Erythroblast (primary cell): ENCODE measurements at places on chromosomes 2 and 18.

- peak; percentile 43 for DNase-seq
Measured at GRCh38 chr2:55063713-55064323, 13.6 kb upstream of the RTN4 start.

- DNase-seq: no peak
Measured at GRCh38 chr18:78735131-78736014, 244.2 kb upstream of the SALL3 start.

GRCh38 chr18:513826-514530 lies 13.5 kb upstream of the COLEC12 start:
- no peak for DNase-seq

- DNase-seq: no peak
Measured at GRCh38 chr2:65722028-65722778, 289.8 kb upstream of the SPRED2 start.

DNA sequence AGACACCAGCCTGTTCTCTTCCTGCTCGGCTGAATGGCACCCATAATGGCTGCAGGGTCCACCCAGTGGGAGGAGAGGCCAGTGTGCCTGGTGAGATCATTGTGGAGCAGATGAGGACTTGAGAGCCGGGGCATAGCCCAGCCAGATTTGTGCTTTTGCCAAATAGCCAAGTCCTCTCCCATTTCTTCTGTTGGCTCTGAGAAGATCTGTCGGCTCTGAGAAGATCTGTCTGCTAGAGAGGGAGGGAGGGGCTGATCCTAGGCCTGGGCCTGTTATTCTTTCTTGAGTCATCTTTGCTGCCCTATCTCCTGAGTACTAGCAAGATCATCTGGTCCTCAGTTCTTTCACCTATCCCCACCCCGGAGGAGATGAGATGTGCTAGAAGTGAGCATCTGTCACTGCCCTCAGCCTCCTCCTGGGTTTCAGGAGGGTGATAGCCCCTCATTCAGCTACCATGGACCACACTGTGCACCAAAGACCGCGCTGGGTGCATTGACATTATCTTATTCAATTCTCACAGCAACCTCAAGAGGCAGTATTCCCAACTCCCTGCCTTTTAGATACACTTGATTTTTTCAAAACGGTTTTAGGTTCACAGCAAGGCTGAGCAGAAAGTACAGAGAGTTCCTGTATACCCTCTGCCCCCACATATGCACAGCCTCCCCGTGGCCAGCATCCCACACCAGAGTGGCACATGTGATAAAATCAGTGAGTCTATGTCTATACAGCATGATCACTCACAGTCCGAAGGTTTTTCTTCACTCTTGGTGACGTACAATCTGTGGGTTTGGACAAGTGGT lies 98.6 kb downstream of the CAPN13 start:
- peak; percentile 41 for DNase-seq

DNA sequence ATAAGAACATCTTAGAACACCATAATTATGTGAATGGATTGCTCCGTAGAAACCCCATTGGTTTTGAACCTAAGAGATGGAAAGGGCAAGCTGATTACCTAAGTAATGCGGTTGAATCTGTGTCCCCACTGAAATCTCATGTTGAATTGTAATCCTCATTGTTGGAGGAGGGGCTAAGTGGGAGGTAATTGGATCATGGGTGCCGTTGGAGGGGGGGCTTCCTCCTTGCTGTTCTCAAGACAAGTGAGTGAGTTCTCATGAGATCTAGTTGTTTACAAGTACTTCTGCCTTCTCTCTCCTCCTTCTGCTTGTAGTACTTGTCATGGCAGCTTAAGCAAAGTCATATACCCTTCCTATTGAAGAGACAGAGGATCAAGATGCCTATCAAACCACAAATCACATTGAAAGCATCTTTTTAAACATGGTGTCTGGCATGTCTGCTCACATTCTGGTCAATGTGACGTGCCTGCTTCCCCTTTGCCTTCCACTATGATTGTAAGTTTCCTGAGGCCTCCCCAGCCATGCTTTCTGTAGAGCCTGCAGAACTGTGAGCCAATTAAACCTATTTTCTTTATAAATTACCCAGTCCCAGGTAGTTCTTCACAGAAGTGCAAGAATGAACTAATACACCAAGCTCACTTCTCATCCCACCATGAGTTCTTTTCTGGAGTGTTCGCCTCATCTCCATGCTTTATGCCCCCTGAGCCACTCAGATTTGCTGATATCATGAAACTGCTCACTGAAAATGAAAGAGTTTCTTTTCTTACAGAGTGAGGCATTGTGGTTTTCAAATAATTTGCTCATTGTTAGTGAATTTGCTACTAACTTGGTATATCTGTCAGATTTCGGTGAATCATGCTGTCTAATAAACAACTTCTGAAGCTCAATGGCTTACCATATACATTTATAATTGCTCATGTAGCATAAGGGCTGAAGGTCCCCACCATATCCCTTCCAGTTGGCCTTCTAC lies 23.6 kb downstream of the KCNE4 start:
- no peak for DNase-seq

- DNase-seq: peak; percentile 64
Measured at GRCh38 chr2:108621087-108621559, 86.9 kb downstream of the LIMS1 start.

DNA sequence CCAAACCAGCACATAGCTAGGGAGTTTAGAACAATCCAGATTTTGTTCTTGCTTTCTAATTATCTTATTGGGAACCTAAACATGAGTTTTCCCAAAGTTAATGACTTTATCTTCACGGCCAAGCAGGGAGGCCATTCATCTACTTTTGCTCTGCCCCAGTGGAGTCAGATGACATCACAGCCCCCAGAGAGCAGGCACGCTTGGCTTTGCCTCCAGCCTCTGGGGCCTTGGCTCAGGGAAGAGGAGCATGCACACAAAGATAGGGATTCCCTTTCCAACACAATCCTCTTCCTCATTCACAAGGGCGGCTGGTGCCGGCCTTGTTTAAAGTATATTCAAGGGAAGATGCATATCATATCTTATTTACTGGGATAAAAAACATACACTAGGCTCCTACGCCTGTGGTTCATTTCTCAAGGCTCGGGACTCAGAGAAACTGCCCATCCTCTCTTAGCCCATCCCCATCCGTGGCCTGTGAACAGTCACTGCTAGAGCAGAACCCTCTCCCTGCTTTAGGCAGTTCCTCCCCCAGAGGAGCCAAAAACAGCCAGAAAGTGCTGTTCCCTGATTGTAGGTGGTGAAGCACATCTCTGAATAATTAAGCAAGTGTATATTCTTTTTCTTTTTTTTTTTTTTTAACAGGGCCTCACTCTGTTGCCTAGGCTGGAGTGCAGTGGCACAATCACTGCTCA lies 21.2 kb downstream of the TGFA start:
- DNase-seq: no peak

- DNase-seq: peak; percentile 21
Measured at GRCh38 chr2:104976603-104977120, 61.2 kb upstream of the MRPS9 start.

DNA sequence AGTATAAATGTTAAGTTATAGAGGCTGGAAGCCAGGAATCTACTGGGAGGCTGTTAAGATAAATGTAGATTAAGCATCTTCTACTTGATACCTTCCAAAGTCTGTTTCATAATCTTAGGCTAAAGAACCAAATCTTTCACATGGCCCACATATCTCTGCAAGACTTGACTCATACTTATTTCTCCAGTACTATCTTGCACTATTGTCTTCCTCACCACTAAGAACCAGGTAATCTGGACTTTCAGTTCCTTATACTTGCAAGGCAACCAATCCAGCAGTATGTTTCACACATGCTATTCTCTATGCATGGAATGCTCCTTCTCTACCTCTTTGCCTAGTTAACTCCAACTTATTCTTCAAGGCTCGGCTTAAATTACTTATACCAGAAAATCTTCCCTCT lies 62.2 kb downstream of the RBMS1 start:
- DNase-seq: no peak

DNA sequence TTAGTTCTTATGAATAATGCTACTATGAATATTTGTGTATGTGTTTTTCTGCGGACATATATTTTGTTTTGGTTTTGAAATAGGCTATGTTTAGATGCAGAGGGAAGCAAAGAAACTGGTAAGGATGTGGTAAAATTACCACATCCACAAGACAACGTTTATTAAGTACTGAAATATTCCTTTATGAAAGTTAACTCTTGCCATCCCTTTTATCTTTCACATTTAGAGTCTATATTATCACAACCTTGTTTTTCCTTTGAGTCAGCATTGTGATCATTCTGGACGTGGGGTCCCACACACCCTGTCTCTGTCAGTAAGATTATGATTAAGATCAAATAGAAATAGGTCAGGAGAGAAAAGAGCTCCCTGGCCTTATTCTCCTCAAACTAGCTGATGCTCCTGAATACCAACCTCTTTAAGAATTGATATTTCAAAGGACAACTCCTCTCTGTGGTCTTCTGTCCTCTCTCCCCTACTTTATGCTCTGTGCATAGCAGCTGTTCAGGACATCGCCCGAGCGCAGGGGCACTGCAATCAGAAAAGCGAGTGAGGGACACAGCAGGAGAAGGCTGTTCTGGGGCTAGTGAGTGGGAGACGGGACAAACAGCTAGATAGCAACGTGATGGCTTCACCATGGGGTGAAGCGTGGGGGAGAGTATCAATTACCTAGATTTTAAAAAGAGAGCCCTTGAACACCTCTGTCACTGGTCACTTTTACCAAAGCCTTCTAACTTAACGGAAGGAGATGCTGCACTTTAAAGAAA lies 12.2 kb downstream of the METAP1D start:
- DNase-seq: no peak

GRCh38 chr2:41329040-41329439 lies 718.8 kb upstream of the PKDCC start:
- no peak for DNase-seq

DNA sequence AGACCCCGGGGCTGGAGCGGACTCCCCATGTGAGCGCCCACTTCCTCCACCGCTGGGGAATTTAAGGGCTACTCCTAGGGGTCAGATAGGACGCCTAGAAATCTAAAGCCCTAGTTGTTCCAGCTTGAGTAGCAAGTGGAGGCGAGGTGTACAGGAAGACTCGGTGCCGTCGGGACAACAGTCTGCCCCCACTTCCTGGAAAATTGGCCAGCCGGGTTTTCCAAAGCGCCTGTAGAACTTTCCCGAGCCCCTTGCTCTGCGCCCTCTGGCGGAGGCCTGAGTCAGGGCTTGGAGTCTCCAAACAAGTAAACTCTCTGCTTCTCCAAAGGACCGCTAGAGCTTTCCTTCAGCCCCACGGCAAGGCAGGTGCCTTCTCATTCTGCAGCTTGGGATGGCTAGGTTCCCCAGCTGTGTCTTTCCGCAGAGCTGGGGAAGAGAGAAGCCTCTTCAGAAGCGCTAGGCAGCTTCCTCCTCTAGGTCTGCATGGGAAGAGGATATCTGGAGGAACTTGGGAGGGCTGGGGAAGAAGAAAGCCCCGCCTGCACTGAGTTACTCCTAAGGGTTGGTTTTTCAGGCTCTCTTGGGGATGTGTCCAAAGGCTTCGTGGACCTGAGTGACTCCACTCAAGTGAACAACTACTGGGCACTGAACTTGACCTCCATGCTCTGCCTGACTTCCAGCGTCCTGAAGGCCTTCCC lies 681 bp downstream of the SPR start:
- DNase-seq: peak; percentile 50

GRCh38 chr2:113155331-113155730 lies 18.4 kb upstream of the PSD4 start:
- DNase-seq: no peak

- no peak for DNase-seq
Measured at GRCh38 chr2:165083326-165083725, 120.5 kb downstream of the SCN3A start.

DNA sequence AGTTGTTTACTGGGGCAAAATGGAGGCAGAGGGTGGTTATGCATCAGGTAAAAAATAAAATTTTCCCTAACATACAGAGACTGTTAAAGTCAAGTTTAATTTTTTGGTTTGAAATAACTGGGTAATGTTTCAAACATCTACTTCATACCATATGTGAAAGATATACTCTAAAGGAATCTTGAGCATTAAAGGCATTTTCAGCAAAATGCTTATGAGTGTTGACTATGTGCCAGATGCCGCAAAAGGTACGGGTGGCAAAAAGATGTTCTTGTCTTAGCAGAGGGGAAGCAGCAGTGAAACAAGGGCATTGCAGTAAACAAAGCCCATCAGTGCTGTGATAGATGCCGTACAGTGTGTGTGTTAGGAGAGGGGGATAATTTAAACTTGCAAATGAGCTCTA lies 263.1 kb upstream of the ID2 start:
- no peak for DNase-seq

DNA sequence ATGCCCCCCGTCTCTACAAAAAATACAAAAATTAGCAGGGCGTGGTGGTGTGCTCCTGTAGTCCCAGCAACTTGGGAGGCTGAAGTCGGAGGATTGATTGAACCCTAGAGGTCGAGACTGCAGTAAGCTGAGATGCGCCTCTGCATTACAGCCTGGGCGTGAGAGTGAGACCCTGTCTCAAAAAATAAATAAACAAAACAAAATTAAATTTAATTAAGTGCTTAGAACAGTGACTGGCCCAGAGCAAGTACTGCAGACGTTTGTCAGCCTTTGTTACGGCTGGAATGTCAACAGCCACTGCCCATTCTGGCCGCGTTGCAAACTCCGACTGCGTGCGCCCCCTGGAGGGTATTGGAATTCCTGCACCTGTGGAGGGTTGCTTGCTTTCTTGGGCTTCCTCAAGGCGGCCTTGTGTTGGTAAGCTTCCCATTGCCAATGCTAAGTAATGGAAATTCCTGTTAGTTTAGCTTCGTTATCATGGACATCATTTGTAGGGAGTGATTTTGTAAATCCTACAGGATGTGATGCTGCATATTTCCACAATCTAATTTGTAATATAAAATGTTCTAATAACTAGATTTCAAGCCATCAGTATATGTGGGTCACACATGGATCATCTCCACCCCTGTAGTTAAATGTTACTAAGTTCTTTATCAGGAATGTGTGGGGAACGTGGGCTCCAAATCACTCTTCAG lies 15.9 kb upstream of the ATP6V1B1 start:
- DNase-seq: peak; percentile 81

- DNase-seq: no peak
Measured at GRCh38 chr2:136497709-136498108, 267.6 kb upstream of the THSD7B start.

DNA sequence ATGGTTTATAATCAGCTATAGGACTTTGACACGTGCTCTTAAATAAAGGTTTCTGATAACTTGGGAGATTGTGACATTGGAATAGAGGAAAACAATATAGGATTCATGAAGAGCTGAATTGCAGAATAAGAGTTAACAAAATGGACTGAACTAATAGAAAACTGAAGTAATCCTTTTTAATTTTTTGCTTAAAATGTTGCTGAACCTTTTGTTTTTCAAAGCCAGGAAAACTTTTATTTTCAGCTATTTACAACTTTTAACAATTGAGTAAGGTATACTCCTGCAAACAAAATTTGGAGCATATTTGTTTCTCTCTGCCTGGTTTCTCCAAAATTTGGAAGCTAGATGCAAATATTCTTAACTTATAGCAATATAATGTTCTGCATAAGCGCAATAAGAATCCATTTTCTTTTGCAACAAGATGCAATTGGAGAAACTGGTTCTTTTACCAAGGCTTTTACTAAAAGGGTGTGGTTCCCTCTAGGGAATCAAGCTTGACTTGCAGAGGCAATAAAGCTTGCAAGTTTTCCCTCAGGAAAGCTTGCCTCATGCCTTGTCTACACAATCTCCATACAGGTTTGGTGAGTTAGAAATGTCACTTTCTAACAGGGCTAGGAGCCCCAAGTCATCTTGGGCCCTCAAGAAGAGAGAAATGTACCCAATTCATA lies 10.3 kb upstream of the PDK1 start:
- no peak for DNase-seq

- no peak for DNase-seq
Measured at GRCh38 chr2:136107051-136108033, 10.6 kb downstream of the CXCR4 start.

GRCh38 chr2:222939979-222940378 lies 79.1 kb downstream of the ACSL3 start:
- DNase-seq: no peak
